ENCODE measurements at places on chromosomes 12 and 14.

- no peak for DNase-seq
Measured at GRCh38 chr14:79581912-79582576, 629.3 kb downstream of the DIO2 start.

DNA sequence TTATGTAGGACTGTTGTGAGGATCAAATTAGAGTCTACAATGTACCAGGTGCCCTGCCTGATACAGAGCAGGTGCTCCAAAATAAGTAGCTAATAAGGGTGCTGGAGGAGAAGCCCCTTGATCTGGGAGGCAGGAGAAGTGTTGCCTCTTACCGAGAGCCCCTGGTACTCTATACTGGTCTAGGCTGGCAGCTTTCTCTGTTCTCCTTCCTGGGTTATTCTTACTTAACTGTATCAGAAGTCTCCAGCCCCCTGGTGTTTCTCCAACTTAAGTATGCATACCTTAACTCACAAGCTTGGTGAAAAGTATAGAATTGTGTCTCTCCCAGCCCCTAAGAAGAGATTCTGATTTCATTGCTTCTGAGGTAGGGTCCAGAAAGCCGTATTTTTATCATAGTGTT is 254.9 kb downstream of the LRIG3 start:
- no peak for DNase-seq

DNA sequence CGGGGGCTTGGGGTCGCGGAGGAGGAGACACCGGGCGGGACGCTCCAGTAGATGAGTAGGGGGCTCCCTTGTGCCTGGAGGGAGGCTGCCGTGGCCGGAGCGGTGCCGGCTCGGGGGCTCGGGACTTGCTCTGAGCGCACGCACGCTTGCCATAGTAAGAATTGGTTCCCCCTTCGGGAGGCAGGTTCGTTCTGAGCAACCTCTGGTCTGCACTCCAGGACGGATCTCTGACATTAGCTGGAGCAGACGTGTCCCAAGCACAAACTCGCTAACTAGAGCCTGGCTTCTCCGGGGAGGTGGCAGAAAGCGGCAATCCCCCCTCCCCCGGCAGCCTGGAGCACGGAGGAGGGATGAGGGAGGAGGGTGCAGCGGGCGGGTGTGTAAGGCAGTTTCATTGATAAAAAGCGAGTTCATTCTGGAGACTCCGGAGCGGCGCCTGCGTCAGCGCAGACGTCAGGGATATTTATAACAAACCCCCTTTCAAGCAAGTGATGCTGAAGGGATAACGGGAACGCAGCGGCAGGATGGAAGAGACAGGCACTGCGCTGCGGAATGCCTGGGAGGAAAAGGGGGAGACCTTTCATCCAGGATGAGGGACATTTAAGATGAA is 630 bp downstream of the FOS start:
- DNase-seq: peak; percentile 9

DNA sequence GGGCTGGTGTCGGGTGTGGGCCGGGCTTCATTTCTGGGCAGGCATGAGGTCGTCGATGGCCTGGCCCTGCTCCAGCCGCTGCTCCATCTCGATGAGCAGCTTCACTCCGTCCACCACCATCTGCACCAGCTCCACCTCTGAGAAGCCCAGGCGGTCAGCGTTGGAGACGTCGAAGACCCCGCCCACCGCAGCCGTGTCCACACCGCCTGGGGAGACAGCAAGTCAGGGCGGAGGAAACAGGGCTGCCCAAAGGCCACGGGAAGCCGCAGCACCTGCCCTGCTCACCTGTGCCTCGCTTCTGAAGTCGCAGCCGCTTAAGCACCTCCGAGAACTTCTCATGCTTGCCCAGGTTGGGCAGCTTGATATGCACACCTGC is 2.8 kb downstream of the CKB start:
- DNase-seq: no peak

DNA sequence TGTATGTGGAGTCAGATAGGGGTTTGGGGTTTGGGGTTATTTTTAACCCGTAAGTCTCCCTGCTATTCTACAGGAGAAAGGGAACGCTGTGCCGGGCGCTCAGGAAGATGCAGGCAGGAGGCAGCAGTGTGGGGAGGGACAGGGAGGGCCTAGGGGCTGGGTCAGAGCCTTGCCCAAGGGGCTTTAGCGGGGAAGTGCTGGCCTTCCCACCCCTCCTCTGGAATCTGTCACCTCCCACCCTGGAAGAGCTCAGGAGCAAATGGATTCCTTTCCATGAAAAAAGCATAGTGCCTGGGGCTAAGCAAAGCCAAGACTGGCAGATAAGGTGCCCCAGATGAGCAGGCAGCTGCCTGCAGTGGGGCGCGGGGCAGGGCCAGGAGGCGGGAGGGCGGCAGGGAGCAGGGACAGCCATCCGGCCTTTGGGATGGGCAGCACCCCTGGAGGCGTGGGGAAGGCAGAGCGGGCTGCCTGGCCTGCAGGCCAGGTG is 7.3 kb upstream of the INF2 start:
- DNase-seq: no peak

DNA sequence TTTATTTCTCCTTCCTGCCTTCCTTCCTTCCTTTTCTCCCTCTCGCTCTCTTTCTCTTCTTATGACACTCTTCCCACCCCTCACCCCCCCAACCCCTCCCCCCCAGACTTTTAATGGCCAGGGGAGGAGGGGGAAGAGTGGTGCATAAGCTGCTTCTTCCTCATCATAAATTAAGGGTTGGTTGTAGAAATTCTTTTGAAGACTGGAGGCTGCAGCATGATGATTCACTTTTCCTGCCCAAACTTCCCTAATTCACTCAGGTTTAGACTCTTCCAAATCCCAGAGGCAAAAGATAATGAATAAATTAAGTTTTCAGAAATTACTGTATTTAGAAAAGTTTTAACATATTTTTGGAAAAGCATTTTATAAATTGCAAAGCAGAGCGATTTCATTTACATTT is 58.2 kb downstream of the GRIP1 start:
- DNase-seq: no peak

DNA sequence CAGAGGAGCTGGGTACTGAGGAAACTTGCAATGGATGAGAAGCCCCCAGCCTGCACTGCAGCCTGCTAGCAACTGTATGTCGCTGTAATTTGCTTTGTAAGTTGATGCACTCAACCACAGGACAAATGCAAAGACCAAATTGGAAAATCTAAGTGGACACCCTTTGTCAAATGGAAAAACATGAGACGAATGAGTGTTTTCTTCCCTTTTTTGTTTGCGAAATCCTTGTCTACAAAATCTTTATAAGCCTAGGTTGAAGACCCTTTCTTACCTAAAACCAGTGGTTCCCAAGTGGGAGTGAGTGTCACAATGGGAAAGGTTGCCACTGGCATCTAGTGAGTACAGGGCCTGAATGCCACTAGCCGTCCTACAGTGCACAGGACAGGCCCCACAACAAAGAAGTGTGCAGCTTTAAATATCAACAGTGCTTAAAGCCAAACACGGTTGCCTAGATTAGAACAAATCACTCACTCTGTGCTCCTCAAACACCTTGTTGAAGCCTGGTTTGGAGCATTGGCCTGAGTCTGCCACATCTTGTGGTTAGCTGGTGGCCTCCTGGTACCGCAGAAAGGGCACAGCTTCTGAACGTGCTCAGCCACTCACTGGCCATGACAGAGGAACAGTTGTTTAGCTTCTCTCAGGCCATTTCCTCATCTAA is 7.6 kb upstream of the VASH1 start:
- no peak for DNase-seq

- DNase-seq: peak; percentile 86
Measured at GRCh38 chr14:30034152-30034551, 106.5 kb upstream of the PRKD1 start.

DNA sequence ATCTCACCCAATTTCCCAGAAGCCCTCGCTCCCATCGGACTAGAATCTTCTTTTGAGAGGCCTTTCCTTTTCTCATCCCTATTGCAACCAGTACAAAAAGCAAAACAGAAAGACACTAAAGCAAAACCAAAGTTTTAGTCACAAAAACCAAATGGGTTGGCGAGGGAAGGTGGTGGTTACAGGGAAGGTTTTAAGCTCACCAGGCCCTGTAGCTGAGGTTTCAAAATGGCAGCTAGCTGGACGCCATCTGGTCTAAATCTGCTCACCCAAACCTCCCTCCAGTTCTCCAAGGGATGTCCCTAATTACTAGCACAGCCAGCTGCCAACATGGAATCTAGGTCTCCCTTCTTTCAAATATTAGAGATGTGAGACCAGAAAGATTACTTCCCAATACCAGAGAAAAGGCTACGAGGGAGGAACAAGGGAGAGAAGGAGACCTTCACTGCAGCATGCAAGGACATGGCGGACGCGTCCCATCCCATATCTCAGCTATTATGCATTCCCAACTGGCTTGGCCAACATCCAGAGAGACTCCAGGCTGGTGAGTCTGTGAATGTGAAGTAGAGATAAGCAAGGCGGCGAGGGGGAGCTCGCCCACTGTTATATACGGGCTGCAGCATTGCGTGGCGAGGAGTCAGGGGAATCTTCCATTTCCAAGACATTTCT is 70.8 kb downstream of the DPF3 start:
- DNase-seq: no peak

Measured in COR-L47 (cell line).